ENCODE measurements at places on chromosomes 7 and 10.

DNA sequence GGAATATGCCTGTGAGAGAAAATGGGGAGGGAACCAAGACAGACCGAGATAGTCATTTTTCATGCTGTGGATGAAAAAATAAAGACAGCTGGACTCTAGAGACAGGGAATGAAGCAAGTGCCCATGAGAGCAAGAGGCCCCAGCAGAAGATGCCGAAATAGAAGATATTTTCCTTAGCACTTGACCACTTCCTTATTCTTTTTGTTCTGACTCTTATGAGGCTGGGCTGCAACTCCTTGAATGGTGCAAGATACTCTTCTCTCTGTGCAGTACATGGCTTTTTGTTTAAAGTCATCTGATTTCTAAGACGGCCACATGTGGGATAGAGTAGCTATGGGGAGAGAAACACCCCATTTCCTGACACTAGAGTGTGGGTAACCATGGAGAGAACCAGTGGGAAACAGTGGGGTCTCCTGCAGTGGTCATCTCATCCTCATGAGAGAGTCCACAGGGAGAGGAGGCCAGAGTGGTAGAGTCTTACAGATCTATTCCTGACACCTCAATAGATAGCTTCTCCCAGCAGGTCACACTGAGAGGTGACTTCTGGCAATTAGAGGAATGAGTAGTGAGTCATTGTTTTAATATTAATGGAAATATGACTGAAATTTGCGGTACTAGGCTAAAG, 18.0 kb upstream of the VCL start:
- no peak for DNase-seq

GRCh38 chr10:43419997-43420368, 11.0 kb upstream of the HNRNPF start:
- no peak for DNase-seq

GRCh38 chr10:114172216-114172615, 1.8 kb downstream of the CCDC186 start:
- no peak for DNase-seq

- no peak for DNase-seq
Measured at GRCh38 chr7:145009876-145010275, 174.0 kb upstream of the TPK1 start.

- DNase-seq: no peak
Measured at GRCh38 chr7:34821932-34822558, 164.0 kb downstream of the NPSR1 start.

DNA sequence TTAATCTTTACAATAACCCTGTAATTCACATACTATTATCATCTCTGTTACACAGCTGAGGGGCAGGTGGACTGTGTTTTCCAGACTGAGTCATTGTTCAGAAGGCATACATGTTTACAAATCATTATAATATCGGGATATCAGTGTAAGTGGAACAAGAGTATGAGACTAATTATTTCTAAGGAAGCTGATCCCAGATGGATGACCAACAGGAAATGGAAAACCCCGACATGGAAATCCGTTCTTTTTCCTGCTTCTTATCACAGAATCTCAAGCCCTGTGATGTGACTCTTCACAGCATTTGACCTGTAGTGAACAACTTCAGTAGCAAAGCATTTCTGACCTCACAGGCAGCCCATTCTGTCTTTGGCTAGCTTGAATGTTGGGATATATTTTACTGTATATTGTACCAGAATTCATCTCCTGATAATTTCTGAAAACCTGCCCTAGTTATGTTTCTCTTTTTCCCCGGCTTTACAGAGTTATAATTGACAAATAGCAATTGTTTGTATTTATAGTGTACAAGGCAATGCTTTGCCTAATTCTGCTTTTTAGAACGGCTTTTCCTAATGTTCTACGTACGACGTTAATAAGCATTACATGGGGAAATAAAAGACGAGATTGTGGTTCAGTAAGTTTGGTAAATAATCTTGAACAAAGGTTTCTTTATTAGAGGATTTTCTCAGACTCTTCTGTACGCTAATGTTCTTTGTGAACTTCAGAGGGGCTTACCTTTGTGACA, 78.6 kb upstream of the SYPL1 start:
- no peak for DNase-seq

GRCh38 chr7:76509931-76510877, at the start of gene UPK3B:
UPK3B (plus strand) TSS chr7:76510552; CDS start chr7:76510653, 101 bp downstream.
- DNase-seq: no peak

GRCh38 chr7:46352004-46352954, 431.2 kb upstream of the IGFBP3 start:
- no peak for DNase-seq

DNA sequence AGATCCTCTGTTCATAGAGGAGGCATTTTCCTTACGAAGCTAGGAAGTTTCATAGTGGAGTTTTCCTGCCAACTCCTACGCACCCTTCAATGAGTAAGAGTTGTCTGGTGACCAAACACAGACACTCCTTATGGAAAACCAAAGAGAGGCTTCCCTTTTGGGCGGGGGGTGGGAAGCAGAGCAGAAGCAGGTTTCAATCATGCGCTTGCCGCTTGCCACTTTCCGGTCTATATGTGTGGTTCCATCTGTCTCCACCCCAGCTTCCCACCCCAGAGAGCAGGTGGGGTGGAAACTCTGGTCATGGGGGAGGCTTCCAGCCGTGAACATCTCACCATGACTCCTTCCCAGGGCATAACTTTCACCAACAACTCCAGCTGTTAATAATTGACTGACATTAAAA, 68.8 kb upstream of the GRB10 start:
- DNase-seq: no peak

GRCh38 chr10:44398747-44399658, 14.1 kb upstream of the CXCL12 start:
- no peak for DNase-seq

GRCh38 chr7:24827589-24827988, 70.3 kb upstream of the GSDME start:
- no peak for DNase-seq

GRCh38 chr7:86925221-86925620, 134.2 kb downstream of the ELAPOR2 start:
- no peak for DNase-seq

GRCh38 chr7:139452958-139453672, 30.4 kb downstream of the KLRG2 start:
- DNase-seq: no peak

All from stimulated activated CD4-positive, alpha-beta T cell treated with anti-CD3 and anti-CD28 coated beads, Interleukin-1b, Interleukin-23, amount 100 ng/mL, for 24 hours (primary cell).